ENCODE measurements at places on chromosomes 1 and 21.

GRCh38 chr1:155192346-155193274 lies 15.1 kb downstream of the THBS3 start:
- DNase-seq, result peak; percentile 16

- DNase-seq, result no peak
These were observed 173.0 kb upstream of the LMO4 start for GRCh38 chr1:87155648-87156047.

DNA sequence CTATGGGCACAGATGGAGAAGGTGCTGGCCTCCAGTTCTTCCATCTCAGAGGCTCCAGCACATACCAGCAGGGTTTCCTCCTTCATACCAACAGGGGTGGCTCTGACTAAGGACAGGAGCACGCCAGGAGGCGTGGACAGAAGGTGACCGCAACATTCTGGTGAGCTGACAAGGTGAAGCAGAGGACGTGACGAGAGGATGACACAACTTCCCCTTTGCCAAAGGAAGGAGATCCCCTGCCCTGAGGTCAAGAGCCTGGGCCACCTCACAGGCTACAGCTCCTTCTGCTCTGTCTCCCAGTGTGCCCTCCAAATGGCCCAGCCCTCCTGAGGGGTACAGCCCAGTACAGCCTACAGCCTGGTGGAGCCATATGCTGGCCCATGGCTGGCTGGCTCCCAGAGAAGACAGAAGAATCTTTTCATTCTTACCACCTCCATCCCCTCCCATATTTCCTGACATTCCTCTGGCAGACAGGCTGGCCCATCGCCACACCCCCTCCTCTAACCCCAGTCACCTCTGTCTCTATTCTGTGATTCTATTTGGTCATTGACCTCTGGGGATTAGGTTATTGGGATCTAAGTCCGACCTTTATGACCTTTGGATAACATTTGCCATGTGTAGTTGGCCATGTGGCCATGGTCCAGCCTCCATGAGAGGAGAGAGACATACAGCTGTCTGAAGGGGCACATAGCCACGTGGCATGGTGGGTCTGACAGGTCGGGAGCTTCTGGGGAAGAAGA lies 5.1 kb upstream of the LAMB3 start:
- no peak for DNase-seq

- no peak for DNase-seq
These were observed 345 bp downstream of the SLX9 start for GRCh38 chr21:44940116-44940631.

DNA sequence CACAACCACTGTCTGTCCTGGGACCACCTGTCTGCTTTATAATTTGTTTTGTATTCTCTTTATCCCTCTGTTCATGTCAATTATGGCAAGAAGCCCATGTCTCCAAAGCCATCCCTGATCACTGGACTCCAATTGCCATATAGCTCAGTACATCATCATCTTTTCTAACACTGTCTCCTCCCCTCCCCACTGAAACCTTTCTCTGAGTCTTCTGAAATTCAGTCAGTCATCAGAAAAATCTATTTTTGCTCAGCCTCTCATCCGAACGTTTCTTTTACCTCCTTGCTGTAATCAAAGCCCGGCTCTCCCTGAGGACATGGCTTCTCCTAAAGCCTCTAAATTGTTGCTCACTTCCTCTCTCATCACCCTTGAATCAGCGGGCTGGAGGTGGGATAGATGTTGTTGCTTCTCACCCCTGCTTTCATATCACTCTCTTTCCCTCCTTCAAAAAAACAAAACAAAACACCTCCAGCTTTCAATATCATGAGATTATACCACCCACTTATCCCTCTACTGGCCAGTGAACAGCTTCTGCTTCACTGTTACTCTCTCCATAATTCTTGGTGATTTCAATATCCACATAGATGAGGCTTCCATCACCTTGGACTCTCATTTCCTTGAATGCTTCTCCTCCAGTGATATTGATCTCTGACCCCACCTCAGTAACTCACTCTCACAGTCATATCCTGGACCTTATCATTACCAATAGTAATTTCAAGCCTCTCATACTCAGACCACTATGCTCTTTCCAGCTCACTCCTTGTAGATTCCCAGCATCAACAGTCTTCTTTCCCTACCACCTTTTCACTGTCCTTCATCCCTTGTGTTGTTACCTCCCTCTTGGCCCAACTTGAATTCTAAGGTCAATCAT lies 27.8 kb downstream of the RAB3B start:
- no peak for DNase-seq

All from GF-D8 (cell line).